ENCODE measurements at places on chromosomes 5 and 9. TPM values are rescaled to one million over a fixed set of nuclear protein-coding genes. Genes with fewer than 3 reads are reported as not detected.

The ARL14EPL gene
- not detected for total RNA-seq

The PNPLA7 gene
- total RNA-seq: 1.0 TPM

The TAF11L10 gene
- not detected for total RNA-seq

The PCDHB9 gene
- total RNA-seq: 1.0 TPM

The TLN1 gene
- 90.8 TPM for total RNA-seq

The ASPN gene
- 213 TPM for total RNA-seq

The OTP gene
- not detected for total RNA-seq

The LMAN2 gene
- total RNA-seq: 124 TPM

The LCN1 gene
- total RNA-seq: not detected

The NOXA1 gene
- total RNA-seq: 0.52 TPM

The IRX2 gene
- 0.52 TPM for total RNA-seq

The CLTA gene
- total RNA-seq: 114 TPM

The EPB41L4A gene
- 21.4 TPM for total RNA-seq

The FSTL4 gene
- total RNA-seq: 1.0 TPM

The MLANA gene
- not detected for total RNA-seq

The SPATA31C1 gene
- total RNA-seq: not detected

The GARNL3 gene
- 21.9 TPM for total RNA-seq

The DBH gene
- not detected for total RNA-seq

The PCDHB8 gene
- 1.6 TPM for total RNA-seq

The C5orf34 gene
- total RNA-seq: 3.7 TPM

Data from skeletal muscle tissue (tissue), 5 donors.